Globus pallidus (tissue), 1 donor: ENCODE measurements at places on chromosomes 4 and X.

- DNase-seq, result no peak
Measured at GRCh38 chr4:76078033-76078613, 3.6 kb downstream of the ART3 start.

GRCh38 chr4:157792716-157793115 is 380.1 kb downstream of the GASK1B start:
- no peak for DNase-seq

- DNase-seq, result no peak
Measured at GRCh38 chrX:41470706-41471105, 23.6 kb downstream of the NYX start.

- no peak for DNase-seq
Measured at GRCh38 chr4:141659539-141659938, 23.2 kb downstream of the IL15 start.
